ENCODE measurements at places on chromosomes 2 and 18.
A peak's percentile ranks its signal among the peaks of the same experiment; 100 is the strongest.

GRCh38 chr2:112941753-112942653, 31.0 kb downstream of the IL37 start:
- peak; percentile 2 for DNase-seq

DNA sequence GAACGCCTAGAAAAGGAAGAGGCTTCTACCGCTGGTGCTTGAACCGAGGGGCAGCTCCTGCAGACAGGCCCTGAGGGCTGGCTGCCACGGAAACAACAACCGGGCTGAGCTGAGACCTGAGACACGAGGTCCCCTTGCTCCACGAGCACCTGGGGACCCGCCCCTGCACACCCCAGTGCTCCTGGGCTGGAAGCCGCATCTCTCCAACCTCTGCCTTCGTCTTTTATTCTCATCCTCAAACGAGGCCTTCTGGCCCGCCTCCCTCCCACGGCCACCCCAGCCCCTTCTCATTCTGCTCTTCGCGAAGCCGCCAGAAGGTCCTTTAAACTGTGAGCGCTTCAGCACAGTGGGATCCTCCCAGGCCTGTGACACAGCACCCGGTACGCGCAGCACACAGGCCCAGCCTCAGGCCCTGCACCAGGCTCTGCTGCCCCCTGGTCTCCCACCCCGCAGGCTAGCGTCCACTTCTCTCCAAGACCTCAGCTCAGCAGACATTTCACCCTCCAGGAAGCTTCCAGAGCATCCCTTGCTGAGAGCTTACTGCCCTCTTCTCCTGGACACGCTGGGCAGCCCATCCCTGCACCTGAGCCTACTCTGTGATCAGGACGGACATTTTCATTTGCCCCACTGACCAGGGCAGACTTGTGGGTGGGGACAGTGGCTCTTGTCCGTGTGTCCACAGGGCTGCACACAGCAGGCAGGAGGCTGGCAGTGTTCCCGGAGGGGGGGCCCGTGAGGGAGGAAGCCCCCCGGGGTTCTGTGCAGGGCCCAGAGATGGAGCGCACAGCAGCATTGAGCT, 149.7 kb downstream of the PXDN start:
- no peak for DNase-seq

GRCh38 chr18:62928326-62928725, 213.0 kb downstream of the PHLPP1 start:
- DNase-seq: no peak

- DNase-seq: no peak
Measured at GRCh38 chr2:57107353-57107752, 923.6 kb downstream of the CCDC85A start.

DNA sequence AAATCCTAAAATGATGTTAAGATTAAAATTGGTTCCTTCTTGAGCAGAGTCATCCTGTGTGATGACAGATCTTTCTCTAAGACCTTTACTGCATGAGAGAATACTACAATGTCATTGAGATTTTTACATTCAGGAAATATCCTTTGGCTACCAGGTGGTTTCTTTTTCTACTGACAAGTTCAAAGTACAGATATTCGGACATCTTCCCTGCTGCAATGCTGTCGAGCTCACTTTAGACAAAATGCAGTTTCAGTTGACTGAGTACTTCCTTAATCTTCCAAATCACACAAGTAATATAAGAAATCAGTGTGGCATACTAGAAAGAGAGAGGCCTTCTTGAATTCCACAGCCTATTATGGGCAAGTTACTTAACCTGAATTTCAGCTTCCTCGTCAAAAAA, 207.9 kb upstream of the ACVR2A start:
- DNase-seq: no peak

Measured in activated naive CD4-positive, alpha-beta T cell (primary cell).